ENCODE measurements at places on chromosomes 5 and 9.

- no peak for DNase-seq
Observed at GRCh38 chr5:179326122-179326927, 18.9 kb downstream of the ADAMTS2 start.

DNA sequence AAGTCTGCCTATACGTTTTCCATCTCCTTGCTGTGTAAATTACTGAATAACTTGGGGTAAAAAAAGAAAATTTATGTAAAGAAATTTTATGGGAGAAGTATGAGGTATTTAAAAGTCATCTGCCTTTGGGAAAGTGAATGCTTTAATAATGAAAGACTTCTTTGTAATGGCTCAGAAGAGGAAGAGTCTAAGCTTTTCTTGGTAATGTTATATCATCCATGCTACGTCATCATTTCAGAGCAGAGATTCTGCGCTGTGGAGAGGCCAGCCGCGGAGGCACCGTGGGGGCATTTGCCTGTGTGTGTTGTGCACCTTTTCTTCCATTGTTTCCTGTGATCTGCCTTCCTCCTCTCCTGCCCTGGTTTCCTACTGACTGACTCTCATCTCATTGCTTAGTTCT, 78.2 kb downstream of the GOLM1 start:
- DNase-seq: no peak

- no peak for DNase-seq
Observed at GRCh38 chr5:173968154-173968797, 20.7 kb upstream of the C5orf47 start.

DNA sequence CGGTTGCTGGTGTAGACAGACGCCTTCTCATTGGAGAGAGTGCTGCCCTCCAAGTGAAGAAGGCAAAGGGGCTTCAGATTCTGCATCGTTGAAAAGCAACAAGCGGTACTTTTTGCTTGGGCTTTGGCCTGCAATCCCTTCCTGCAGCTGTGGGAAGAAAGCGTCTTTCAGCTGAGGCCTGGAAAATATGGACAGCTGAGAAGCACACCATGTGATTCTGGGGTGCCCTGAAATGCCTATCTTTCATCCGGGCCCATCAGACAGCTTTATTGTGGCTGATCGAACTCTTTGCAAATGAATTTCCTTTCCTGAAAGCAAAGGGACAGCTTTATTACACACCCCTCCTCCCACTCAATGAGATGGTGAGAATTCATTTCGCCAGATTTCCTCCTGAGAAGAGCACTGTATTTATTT, 74.0 kb downstream of the NSG2 start:
- no peak for DNase-seq

DNA sequence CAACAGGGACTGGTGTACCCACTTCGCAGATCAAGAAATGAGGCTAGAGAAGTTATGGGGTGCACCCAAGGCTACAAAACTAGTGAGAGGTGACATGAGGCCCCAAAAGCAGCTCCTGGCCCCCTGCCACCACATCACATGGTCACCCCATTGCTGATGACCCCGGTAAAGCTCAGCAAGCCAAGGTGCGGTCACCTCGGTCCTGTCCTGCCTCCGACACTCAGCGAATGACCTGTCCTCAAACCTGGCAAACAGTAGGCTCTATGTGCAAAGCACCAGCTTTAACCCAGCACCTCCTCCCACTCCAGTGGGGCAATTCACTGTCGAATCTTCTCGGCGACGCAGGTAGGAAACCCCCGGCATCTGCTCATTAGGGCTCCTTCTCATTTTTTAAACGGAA, 307.4 kb downstream of the RAB3C start:
- DNase-seq: no peak

DNA sequence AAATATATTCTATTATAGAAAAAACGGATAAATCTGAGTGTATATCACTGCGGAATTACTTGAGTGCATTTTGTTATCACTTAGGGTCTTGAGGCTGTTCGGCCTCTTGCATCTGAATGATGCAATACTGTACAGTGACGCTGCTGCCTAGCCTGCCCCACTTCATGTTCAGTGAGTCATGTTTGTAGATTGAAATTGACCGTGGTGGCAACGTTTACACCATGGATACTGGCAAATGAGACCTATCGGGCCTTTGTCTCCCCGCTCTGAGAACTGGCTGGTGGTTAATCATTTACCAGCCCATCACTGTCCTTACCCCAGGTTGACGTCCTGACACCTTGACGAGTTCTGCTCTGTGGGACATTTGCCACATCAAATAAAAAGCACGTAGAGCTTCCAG, 510.1 kb upstream of the ADAMTS16 start:
- no peak for DNase-seq

DNA sequence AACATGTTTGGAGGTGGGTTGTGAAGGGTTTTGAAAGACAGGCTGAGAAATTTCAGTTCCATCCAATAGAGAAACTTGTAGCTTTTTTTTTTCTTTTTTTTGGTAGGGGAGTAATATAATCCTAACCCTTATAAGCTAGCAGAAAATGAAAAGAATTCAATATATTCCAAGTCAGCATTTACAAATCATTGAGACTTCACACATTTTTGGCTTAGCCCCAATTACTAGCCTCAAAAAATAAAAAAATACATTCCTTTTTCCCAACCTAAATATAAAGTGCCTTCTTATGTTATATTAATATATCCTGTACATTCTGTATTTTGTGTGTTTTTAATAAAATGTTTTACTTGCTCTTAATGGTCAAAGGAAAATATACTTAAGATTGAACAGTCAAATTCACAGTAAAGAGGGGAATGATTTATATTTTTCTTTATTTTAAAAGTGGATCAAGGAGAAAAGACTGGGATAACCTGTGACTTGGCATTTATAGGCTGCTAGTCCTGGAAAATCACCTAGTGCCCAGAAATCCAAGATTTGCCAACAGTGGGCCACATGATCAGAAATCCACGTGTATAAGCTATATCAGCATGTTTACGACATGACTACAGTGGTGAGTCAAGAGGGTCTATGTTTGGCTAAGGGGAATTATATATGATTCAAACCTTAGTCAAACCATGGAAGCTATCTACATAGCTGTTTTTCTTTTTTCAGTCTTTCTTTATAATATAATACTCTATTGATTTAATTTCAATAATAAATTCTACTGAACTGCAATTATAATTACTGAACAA, 14.5 kb downstream of the HACD4 start:
- DNase-seq: no peak

DNA sequence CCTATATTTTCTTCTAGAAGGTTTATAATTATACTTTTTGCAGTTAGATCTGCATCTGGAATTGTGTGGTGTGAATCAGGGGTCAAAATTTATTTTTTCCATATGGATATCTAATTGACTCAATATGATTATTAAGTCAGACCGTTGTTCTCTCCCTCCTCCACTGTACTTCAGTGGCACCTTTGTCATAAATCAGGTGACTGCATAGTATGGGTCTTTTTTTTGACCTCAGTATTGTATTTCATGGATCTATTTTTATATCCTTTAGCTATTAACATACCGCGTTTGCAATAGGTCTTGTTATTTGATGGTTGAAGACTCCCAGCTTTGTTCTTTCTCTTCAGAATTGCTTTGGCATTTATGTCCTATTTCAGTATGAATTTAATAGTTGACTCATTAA, 107.4 kb downstream of the BOD1 start:
- DNase-seq: no peak

All from activated CD4-positive, CD25-positive, alpha-beta regulatory T cell treated with anti-CD3 and anti-CD28 coated beads, Interleukin-2, amount 50 U/mL, for 16 hours (primary cell).